Panc1 (cell line): ENCODE measurements at places on chromosomes 12 and 14. TPM values are rescaled to one million over a fixed set of nuclear protein-coding genes. Genes with fewer than 3 reads are reported as not detected.

GPD1 gene
- 0.28 TPM for total RNA-seq

IL31 gene
- not detected for total RNA-seq

AICDA gene
- not detected for total RNA-seq

PLCZ1 gene
- not detected for total RNA-seq

SOX5 gene
- 0.23 TPM for total RNA-seq

NOS1 gene
- 0.03 TPM for total RNA-seq

MYL6B gene
- 66.5 TPM for total RNA-seq

CELA1 gene
- total RNA-seq, result not detected

LBHD2 gene
- not detected for total RNA-seq

TBX3 gene
- 5.1 TPM for total RNA-seq

CIROP gene
- total RNA-seq, result not detected
